ENCODE measurements at places on chromosomes 11 and 22. TPM values are rescaled to one million over a fixed set of nuclear protein-coding genes. Genes with fewer than 3 reads are reported as not detected.

DNA sequence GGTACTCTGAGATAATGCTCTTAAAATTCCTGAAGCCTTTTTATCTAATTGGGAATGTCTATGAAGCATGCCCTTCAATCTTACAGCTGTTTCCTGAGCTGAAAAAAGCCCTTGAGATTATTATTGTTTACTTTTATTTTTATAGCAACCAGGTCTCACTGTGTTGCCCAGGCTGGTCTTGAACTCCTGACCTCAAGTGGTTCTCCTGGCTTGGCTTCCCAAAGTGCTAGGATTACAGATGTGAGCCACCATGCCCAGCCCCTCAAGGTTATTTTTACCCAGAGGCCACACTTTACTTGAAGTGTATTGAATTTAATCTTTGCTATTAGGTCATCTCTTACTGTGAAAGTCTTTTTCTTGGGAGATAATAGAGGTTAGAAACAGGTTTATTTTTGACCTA, 7.0 kb upstream of the SWAP70 start:
- no peak for DNase-seq

Gene NFRKB
- 27.9 TPM for total RNA-seq

Gene OR8D4
- total RNA-seq = not detected

Gene RIMBP3B
- 0.19 TPM for total RNA-seq

Gene EIF3M
- 444 TPM for total RNA-seq

Gene SLC22A9
- total RNA-seq = not detected

GRCh38 chr22:27867085-27867952, 51.7 kb downstream of the PITPNB start:
- no peak for DNase-seq

DNA sequence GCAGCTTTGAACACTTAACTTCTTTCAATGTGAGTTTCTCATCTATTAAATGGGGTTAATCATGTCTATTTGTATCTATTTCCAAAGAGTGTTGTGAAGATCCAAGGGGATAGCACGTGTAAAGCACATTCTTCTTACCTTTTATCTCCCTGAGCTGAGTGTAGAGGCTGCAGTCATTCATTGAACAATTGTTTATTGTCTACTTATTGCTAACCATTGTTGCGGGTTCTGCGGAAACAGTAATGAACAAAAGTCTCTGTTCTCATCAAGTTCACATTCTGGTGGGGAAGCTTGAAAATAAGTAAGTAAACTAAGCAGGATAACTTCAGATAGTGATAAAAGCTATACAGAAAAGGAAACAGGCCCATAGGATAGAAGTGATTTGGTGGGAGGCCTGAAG, 27.4 kb upstream of the PLET1 start:
- no peak for DNase-seq

- no peak for DNase-seq
These were observed 5.1 kb upstream of the RPS3 start for GRCh38 chr11:75394085-75394840.

DNA sequence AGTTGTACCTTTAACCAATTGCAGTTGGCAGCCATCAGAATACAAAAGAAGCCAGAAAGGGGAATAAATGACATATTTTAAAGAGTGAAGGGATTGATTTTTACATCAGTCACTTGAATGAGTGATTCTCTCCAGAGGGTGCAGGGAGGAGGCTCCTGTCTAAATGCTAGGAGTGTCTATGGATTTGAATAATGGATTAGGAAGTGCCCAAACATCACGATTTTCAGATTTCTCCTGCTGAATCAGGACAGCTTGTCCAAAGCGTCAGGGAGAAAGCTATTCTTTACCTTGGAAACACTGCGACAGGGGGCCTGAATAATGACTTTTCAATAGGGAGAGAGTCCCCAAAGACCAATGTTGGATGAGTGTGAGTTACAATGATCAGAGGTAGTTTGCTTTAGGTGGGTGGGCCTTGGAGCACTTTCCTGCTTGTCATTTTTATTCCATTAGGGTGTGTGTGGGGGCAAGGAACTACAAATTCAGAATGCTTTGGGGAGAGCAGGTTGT, 735.5 kb downstream of the KCNA4 start:
- no peak for DNase-seq

Gene PKP3
- 28.5 TPM for total RNA-seq

DNA sequence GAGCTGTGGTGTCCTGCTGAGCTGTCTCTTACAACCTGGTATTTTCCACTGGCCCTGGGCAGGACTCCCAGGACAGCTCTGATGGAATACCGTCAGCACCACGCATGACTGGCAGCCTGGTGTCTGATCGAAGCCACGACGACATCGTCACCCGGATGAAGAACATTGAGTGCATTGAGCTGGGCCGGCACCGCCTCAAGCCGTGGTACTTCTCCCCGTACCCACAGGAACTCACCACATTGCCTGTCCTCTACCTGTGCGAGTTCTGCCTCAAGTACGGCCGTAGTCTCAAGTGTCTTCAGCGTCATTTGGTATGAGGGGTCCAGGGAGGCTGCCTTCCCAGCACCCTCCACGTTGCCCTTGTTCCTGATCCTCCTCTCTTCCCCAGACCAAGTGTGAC, 2.4 kb downstream of the KAT5 start:
- no peak for DNase-seq

Gene PLAAT2
- total RNA-seq = 0.61 TPM

Gene MAPK11
- total RNA-seq = 1.5 TPM

- DNase-seq = no peak
These were observed 25.9 kb downstream of the IGLL1 start for GRCh38 chr22:23553924-23554870.

Gene IL18BP
- 9.8 TPM for total RNA-seq

Gene E2F8
- 11.5 TPM for total RNA-seq

DNA sequence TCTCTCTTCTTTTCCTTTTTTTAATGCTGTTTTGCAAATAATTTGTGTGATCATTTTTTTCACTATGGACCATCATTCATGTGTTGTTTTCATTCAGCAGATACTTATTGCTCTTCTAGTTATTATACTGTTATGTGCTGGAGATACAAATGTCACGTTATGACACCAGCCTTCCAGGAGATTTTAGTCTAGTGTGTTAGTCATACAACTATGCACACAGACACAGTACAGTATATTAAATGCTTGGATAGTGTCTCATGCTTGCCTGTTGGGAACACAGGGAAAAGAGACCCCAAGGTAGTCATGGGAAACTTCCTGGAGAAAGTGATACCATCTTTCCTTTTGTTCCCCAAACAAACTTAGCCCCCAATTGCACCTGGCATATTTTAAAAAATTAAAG, 116.1 kb downstream of the UVRAG start:
- no peak for DNase-seq

Gene HTR3A
- total RNA-seq = 6.5 TPM

Gene GNB1L
- 15.6 TPM for total RNA-seq

All from H1 (cell line).